Esophagus squamous epithelium (tissue), 5 donors: ENCODE measurements at places on chromosomes 7 and 10. TPM values are rescaled to one million over a fixed set of nuclear protein-coding genes. Genes with fewer than 3 reads are reported as not detected.
A peak's percentile ranks its signal among the peaks of the same experiment; 100 is the strongest.

The ITGB8 gene
- 30.5 TPM for total RNA-seq

The RSPH10B2 gene
- total RNA-seq = not detected

The SPDYE1 gene
- not detected for total RNA-seq

The PTF1A gene
- not detected for total RNA-seq

DNA sequence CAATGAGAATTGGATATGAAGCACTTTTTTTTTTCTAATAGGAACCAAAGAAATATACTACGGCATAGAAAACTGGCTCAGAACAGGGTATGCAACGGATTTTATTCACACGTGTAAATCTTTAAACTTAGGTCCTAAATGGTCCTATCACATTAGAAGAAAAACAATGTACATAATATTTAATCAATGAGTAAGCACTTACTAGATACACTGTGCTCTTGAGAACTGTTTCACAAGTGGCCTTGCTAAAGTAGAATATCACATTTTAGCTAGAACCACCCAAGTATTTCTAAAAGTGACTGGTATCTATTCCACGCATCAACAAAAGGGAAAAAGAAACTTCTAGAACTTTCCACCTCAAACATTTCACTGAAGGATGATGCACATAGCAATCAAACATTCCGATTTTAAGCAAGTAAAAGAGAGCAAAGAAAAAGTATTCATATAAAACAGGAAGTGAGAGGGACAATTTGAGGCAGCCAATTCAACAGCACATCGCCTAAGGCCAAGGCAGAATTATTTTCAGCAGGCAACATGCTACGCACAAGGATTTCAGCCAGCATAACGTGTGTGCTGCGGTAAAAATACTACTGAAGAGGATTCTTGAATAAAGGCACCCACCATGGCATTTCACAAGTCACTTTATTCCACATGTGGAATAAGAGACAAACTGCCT, 55.8 kb downstream of the PARD3 start:
- H3K27me3 ChIP-seq = no peaks in the 10 kb centered on the region
- H3K27ac ChIP-seq = peak overlapping the region; percentile 75
- H3K4me3 ChIP-seq = no peak overlapping the region
- H3K4me1 ChIP-seq = peaks cover 33% of the 10 kb centered on the region

DNA sequence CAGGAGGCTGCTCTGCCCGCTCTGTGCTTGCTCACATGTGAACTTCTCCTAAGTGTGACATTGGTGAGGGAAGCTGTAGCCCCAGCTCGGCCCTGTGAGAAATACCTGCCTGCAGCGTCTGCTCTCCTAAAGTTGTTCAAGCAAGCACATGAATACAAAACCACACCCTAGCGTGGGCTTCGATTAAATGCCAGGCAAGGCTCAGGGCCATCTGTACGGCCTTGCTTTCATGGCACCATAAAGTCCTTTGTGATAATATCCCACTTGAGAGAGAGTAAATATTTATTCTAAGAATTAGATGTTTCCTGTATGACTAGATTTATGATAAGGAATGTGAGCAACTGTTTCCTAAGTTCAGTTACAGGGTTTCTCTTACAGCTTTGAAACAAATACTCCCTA, 262.8 kb upstream of the KLF14 start:
- no peaks in the 10 kb centered on the region for H3K27me3 ChIP-seq
- H3K4me3 ChIP-seq = no peak overlapping the region
- no peaks in the 10 kb centered on the region for H3K36me3 ChIP-seq
- DNase-seq = no peak
- peak overlapping the region; percentile 85 for H3K27ac ChIP-seq

The PNLIPRP1 gene
- total RNA-seq = not detected

DNA sequence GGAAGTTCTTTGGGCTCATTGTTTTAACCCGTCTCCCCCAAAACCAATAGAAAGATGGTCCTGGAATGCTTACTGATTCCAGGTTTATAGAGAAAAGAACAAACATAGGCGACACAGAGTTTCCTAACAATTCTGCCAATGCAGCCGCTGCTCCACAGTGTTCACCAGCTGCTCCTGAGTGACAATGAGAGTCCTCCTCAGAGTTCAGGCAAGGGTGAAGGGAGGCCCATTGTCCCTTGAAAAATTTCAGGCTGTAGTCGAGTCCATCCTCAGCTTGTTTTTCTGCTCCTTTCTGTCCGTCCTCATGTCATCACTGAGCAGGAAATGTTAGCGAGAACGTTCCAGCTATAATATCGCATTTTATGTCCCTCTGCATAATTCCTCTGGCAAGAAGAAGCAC, 537.6 kb downstream of the TCERG1L start:
- DNase-seq = no peak
- no peak overlapping the region for H3K4me3 ChIP-seq
- H3K4me1 ChIP-seq = no peaks in the 10 kb centered on the region
- no peak overlapping the region for H3K27ac ChIP-seq
- no peaks in the 10 kb centered on the region for H3K36me3 ChIP-seq

The VGF gene
- not detected for total RNA-seq

DNA sequence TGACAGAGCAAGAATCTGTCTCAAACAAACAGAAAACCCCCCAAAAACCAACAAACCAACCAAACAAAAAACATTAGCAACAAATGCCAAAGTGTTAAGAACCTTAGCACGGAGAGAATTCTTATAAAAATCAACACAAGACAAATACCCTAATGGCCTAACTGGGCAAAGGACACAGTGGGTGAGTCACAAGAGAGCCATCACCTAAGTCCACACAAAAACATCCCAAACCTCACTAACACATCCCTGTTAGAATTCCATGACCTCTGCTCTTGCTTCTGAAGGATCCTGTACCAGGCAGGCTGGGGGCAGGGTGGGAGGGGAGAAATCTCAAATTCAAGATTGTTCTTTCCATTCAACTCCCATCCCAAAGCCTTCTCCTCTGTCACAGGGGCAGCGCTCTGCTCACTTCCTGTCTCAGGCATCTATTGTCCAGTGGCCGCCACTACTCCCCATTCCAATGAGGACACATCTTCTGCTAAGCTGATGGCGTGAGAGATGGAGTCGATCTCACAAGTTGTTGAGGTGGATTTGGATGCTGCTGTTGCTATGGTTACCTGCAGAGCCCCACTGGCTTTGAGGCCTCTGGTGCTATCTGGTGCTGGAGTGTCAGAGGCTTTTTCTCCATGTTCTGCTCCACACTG, 9.2 kb downstream of the IL15RA start:
- peaks cover 30% of the 10 kb centered on the region for H3K4me1 ChIP-seq
- no peak overlapping the region for H3K27ac ChIP-seq
- DNase-seq = no peak
- no peak overlapping the region for H3K4me3 ChIP-seq
- no peaks in the 10 kb centered on the region for H3K27me3 ChIP-seq
- peaks cover 32% of the 10 kb centered on the region for H3K36me3 ChIP-seq

The EBLN1 gene
- total RNA-seq = not detected

GRCh38 chr10:101817337-101818118, 716 bp downstream of the OGA start:
- H3K4me3 ChIP-seq = peak overlapping the region; percentile 99
- peak; percentile 37 for DNase-seq
- peaks cover 8% of the 10 kb centered on the region for H3K36me3 ChIP-seq
- peak overlapping the region; percentile 98 for H3K27ac ChIP-seq

The AGAP9 gene
- total RNA-seq = 0.94 TPM
